ENCODE measurements at places on chromosomes 4 and X.

- DNase-seq, result no peak
Measured at GRCh38 chr4:148097801-148098200, 344.4 kb downstream of the NR3C2 start.

GRCh38 chrX:31929366-31929765 lies 857.5 kb upstream of the FTHL17 start:
- no peak for DNase-seq

DNA sequence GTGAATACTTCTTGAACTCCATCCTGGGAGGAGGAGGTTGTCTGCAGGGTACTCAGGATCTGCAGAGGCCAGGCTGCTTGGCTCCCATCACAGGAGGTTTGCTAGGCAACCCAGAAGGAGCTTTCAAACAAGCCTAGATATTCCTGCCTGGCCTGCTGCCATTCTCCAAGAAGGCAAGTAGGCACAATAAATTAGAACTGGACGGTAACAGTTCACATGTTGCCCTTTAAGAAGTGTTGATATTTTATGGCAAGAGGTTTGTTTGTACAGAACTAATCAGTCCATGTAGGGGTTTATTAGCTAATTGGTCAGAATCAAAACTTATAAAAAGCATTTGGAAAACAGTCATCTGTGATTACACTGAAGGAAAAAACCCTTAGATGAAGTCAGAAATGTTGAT lies 39.3 kb downstream of the SYNPO2 start:
- DNase-seq, result no peak

GRCh38 chrX:38660395-38661102 lies 99.2 kb downstream of the TSPAN7 start:
- DNase-seq, result no peak

DNA sequence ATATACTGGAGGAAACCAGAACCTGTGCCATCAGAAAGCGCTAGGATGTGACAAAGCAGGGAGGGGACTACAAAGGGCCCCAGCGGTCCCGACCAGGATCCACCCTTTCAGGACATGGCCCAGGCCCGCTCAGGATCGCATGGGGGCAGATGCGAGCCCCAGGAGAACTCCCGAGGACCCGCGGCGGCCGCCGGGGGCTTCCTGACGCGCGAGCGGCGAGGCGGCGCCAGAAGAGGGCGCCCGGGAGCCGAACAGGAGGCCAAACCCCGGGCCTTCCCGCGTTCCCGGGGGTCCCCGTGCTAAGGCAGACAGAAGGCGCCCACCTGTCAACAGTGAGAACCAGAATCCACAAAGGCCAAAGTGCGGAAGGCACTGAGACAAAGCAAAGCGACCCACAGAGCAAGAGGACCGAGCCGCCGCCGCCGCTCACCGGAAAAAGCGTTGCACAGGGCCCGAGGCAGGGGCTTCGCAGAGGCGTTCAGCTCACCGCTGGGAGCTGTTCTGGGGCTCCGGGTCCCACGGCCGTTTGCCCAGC lies 7.3 kb upstream of the OPN1LW start:
- DNase-seq, result peak; percentile 79
